ENCODE measurements at places on chromosomes 13 and 19.

DNA sequence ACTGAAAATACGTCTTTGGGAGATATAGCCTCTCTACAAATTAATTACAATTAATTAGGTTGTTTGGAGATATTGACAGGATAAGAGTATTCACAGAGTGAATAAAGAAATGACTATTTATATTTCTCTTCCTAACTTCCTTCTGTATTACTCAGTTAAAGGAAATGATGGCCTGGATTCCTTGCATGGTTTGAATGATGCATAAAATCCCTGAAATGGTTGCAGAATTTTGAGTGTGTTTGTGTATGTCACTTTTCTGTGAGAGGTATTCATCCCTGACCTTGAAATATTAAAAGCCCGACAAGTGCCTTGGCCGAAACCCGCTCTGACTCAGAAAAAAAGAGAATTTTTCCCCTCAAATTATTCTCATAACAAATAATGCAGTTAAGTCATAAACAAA, 90.0 kb downstream of the PDS5B start:
- peak; percentile 18 for DNase-seq

- DNase-seq, result no peak
Measured at GRCh38 chr13:63910511-63910910, 2494.9 kb upstream of the PCDH20 start.

DNA sequence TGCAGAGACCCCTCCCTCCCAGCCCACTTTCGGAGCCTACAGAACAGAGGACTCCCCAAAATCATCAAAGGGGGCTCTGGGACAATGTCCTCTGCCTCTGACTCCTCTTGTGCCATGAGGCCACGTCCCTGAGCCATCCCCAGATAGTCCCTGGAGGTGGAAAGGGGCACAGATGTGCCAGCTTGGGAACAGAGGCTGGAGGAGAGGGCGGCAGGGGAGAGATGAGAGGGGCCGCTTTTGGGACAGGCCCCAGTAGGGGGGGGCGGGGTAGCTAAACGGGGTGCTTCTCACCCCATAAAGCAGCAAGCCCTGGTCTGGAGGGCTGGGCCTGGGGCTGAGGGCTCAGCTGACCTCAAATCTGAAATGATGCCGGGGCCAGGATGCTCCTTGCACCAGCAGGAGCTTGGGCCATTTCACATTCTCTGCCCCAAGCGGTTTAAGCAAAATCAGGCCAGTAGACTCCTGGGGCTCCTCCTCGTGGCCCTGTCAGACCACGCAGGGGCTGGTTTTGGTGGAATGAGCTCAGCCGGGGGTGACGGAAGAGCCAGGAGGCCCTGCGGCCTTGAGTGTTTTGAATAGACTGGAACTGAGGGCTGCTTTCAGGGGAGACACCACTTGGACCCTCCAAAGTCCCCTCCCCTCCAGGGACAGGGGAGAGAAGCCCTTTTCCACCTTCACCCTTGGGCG, 27.1 kb downstream of the ONECUT3 start:
- peak; percentile 34 for DNase-seq

DNA sequence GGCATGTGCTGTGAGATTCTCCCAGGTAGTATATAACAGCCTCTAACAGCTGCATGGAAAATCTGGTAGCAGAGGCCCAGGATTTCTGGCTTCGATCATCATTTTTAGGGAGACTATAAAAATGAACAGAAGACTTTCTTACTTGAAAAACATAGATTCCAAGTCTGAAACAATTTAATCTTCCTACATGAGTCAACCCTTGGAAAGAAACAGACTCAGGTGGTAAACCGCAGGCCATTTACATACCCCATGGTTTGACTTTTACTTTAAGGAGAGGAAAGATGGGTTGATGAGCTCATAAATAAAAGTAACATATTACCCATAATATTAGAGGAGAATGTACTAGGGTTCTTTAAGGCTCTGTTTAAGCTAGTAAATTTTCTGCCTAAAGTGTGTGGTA, 121.6 kb downstream of the CYSLTR2 start:
- peak; percentile 75 for DNase-seq

DNA sequence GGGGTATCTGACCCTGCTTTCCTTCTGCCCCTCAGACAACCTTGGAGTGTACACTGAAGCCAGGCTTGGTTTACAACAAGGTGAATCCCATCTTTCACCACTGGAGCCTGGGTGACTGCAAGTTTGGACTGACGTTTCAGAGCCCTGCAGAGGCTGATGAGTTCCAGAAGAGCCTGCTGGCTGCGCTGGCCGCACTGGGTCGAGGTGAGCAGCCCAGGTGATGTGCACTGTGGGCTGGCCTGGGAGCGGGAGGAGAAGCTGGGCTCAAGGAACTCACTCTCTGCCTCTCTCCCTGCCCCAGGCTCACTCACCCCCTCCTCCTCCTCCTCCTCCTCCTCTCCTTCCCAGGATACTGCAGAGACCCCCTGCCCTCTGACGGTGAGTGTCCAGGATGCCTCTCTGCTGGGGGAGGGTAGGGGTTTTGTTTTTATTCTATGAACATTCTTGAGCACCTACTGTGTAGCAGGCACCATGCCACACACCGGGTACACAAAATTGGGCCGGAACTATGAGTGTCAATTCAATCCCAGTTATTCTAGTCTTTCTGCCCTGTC, 3.5 kb downstream of the SPRED3 start:
- DNase-seq, result no peak

DNA sequence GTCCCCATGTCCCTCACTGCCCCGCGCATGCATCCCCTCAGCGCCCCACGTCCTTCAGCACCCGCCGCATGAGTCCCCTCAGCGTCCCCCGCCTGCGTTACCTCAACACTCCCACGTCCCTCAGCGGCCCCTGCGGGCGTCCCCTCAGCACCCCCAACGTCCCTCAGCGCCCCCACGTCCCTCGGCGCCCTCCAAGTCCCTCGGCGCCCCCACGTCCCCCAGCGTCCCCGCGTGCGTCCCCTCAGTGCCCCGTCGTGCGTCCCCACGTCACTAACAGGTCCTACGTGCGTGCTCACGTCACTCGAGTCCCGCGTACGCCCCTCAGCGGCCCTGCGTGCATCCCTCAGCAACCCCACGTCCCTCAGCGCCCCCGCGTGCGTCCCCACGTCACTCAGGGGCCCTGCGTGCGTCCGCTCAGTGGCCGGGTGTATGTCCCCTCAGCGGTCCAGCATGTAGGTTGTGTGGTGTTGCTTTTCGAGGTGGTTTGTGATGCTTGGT, 19.5 kb upstream of the GAS6 start:
- DNase-seq, result no peak

DNA sequence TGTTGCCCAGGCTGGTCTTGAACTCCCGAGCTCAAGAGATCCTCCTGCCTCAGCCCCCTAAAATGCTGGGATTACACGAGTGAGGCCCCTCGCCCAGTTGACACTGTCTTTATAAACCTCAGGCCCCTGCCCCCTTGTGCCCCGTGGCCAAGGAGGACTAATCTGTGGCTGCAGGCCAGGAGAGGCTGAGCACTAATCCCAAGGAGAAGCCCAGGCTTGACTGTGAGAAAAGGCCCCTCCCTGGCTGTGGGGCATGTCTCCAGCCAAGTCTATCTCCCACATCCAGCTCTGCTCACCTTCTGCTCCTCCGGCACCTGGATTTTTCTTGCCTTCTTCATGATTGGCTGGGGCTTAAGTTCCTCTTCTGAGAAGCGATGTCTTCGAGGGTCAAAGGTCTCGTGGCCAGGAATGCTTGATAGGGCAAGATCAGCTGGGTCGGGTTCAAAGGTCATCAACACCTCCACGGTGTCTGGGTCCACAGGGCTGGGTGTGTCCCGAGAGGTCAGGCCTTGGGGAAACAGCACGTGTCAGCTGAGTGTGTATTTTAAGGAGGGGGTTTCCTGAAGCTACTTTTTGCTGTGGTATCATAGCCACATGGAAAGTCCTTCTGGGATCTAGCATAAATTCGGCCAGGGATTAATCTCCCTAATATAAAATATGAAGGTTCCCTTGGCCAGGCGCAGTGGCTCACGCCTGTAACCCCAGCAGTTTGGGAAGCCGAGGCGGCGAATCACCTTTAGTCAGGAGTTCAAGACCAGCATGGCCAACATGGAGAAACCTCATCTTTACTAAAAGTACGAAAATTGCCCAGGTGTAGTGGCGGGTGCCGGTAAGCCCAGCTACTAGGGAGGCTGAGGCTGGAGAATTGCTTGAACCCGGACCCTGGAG, 3.8 kb downstream of the DBP start:
- no peak for DNase-seq

DNA sequence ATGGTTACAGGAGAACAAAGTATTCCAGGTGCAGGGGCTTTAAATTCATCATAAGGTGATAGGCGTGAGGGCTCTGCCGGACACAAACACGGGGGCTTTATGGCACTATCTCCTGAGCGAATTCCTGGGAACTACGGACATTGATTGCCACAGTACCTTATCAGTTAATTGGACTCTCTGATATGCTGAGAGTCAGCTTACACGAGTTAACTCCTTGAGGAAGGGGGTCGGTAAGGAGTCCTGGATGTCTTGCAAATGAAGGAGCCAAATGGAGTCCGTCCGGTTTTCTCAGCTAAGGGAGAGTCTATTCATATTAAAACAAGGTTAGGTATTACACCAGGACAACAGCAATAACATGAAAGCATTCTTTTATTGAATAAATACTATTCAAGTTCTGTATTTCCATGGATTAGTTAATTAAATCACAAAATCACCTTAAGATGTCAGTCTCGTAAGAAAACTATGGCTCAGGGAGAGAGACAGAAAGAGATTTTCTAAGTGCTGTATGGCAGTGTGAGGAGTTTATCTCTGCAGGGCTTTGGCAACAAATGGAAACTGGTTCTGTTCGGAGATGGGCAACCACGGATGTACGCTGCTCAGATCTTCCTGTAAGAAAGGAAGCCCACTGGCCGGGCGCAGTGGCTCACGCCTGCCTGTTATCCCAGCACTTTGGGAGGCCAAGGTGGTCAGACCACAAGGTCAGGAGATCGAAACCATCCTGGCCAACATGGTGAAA, 26.2 kb upstream of the HIF3A start:
- DNase-seq, result no peak

- no peak for DNase-seq
Measured at GRCh38 chr19:29866011-29866410, 54.2 kb downstream of the CCNE1 start.

- DNase-seq, result peak; percentile 61
Measured at GRCh38 chr13:33230178-33230881, 55.2 kb downstream of the STARD13 start.
